Ovary (tissue), 10 donors: ENCODE measurements at places on chromosomes 1 and 21. TPM values are rescaled to one million over a fixed set of nuclear protein-coding genes. Genes with fewer than 3 reads are reported as not detected.

Gene ALX3
- 0.38 TPM for total RNA-seq

Gene NEXN
- total RNA-seq, result 8.7 TPM

- no peaks in the 10 kb centered on the region for H3K4me1 ChIP-seq
- no peak overlapping the region for H3K27ac ChIP-seq
- no peak overlapping the region for H3K4me3 ChIP-seq
- no peaks in the 10 kb centered on the region for H3K36me3 ChIP-seq
- no peak for DNase-seq
- H3K27me3 ChIP-seq, result no peaks in the 10 kb centered on the region
Measured at GRCh38 chr21:34949499-34949898, 99.6 kb downstream of the RUNX1 start.

DNA sequence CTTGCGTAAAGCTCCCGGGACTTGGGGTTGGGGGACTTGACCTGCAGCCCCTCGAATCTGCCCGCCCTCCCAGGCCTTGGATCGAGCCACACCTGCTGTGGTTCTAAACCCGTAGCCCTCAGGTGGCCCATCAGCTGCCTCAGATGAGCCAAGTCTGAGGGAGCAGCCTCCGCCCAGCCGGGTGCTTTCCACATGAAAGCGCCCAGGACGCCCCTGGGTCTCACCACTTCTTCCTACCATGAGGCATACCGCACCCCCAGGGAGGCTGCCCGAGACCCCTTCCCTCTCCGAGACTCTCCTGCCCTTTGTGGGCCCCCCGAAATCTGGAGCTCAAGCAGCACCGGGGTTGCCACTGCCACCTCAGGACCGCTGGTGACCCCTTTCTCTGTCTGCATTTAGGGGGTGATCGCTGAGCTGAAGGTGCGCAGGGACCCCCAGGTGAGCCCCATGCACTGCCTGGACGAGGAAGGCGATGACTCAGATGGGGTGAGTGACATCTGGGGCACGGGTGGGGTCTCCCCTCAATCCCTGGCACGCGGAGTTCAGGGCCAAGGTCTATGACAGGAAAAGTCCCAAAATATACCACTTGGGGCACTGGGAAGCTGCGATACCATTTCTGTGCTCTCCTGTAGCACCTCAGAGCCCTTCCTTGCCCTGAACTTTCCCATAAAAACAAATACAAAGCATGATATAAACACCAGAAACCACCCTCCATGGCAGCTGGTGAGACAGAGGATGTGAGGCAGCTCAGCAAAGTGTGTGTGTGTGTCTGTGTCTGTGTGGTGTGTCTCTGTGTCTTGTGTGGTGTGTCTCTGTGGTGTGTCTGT, 68.5 kb downstream of the SLC19A1 start:
- no peak overlapping the region for H3K27ac ChIP-seq
- peaks cover 20% of the 10 kb centered on the region for H3K4me1 ChIP-seq
- H3K36me3 ChIP-seq, result no peaks in the 10 kb centered on the region
- H3K27me3 ChIP-seq, result no peaks in the 10 kb centered on the region
- DNase-seq, result no peak

DNA sequence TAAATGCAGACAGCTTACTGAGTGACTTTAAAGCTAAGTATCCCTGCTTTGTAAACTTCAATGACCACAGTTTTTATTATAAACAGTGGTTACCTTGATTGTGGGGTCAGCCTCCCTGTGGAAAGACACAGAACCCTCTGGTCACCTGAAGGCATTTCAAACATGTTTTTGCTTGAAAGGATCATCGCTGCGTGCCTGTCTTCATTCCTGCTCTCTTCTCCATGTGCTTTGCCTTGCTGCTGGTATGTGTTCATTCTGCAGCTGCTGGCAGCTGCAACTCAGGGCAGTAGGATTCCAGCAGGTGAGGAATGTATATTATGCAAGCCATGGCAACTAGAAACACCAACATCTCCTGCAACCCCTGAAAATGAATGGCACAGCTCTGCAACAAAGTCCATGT, 81.0 kb upstream of the VAV3 start:
- H3K27ac ChIP-seq, result no peak overlapping the region
- H3K4me1 ChIP-seq, result no peaks in the 10 kb centered on the region
- H3K4me3 ChIP-seq, result no peak overlapping the region
- H3K36me3 ChIP-seq, result no peaks in the 10 kb centered on the region
- no peak for DNase-seq

DNA sequence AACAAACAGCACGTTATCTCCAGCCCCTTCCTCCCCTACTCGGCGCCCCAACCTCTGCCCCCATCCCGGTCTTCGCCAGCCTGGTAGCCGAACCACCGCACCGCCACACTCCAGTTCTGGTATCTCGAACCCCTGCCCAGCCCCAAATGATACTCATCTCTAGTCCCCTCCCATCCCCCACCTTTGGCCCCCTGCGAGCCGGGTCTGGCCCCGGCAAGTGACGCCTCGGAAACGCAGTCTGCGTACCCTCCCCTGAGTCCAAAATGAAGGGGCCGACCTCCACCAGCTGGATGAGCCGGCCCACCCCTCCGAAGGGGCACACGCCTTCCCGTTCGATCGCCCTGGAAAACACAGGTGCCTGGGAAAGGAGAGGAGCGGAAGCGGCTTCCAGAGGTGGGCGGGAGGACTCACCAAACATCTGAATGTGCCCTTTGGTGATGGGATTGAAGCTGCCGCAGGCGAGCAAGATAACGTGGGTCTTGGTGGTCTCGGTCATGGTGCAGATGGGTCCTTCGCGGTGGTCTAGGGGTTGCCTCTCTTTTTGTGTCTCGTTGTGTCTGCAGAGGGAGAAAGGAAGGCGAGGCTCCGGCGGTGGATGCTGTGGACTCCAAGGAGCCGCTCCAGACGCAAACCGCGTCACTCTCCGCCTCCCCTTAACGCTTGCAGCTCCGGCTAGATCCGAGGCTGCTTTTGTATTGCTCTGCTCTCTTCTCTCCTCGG, at the start of gene NMNAT2:
TSS of gene NMNAT2 (minus strand) at position 609 of the 720 bp plus-strand sequence. CDS start at position 496, 113 bp downstream.
- DNase-seq, result peak; percentile 31
- H3K4me1 ChIP-seq, result peaks cover 7% of the 10 kb centered on the region
- no peaks in the 10 kb centered on the region for H3K36me3 ChIP-seq
- H3K27ac ChIP-seq, result no peak within 1 kb of the TSS
- H3K27me3 ChIP-seq, result peaks cover 4% of the 10 kb centered on the region
- H3K4me3 ChIP-seq, result peak within 1 kb of the TSS; percentile 21
